CD4-positive, alpha-beta T cell treated with Interleukin-2 at 100 ng/mL for 4 hours (primary cell): ENCODE measurements at places on chromosomes 2 and 18.
A peak's percentile ranks its signal among the peaks of the same experiment; 100 is the strongest.

DNA sequence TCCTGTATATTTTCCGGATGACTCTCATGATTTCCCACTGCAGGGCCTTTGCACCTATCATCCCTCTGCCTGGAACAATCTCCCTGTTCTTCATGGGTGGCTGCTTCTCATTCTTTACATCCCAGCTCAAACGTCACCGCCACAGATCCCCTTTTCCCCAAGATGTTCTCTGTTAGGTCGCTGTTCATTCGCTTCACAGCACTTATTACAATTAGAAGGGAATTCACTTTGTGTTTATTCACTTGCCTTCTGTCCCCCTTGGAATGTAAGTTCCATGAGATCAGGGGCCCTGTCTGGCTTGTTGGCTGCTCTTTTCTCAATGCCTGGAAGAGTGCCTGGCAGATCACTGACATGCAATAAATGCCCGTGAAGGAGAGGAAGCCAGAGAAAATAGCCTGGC is 106.7 kb downstream of the FOXI3 start:
- no peak for DNase-seq

DNA sequence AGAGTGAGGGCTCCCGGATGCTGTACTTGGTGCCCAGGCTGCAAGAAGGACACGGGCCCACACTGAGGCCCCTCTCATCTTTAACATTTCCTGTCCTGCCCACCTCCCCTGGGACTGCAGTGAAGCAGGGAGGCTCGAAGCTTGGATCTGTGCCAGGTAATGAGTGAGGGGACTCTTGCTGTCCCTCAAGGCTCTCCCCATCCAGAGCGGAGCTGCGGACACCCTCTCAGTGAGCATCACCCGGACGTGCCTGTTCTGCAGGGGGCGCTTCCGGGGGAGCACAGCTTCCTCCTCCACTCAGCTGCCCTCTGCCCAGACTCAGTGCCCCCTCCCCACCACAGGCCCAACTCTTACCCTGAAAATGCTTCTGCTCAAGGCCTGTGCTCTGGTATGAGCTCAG is 150.0 kb upstream of the MYCN start:
- no peak for DNase-seq

DNA sequence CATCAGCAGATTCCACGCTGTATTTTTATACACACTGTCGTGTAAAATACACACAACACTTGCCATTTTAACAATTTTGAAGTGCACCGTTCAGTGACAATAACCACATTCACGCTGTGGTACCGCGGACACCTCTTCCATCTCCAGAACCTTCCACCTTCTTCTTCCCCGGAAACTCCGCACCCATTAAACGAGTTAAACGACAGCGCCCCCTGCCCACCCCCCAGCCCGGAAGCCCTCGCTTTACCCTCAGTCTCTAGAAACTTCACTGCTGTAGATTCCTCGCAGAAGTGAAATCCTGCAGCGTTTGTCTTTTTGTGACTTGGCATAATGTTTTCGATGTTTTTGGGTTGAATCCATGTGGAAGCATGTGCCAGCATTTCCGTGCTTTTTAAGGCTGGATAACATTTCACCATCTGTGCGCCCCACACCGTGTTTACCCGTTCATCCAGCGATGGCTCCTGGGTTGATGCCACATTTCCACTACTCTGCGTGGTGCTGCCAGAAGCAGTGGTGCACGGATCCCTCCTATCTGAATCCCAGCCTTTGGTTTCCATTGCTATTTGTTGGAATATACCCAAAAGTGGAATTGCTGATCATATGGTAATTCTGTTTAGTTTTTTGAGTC is 32.0 kb upstream of the TMEM18 start:
- DNase-seq, result no peak

DNA sequence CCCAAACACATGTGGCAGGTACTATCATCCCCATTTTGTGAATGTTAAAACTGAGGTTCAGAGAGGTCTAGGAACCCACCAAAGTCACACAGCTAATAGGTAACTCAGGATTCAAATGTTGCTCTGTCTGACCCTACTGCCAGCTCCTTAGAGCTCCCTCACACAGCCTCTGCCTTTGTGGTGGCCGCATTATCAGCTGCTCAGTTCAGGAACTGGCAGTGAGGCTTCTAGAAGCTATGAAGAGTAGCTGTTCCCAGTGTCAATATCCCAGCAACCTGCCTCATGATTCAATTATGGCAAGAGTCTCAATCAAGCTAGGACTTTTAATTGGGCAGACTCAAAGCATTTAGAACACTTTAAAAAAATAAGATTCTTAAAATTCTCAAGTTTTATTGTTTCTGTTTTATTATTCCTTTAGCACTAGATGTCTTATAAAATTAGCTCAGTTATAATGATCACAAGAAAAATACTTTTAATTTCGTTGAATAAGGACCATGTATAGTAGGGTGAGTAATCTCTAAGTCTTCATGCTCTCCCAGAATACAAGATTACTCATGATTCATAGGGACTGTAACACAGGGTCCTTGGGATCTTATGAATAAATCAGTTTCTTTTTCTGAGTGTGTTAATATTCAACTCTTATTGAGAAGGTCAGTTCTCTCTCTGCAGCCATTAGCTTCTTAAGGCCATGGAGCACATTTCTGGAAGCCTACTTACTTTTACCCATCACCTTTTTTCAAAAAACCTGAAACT is 342.7 kb downstream of the RND3 start:
- no peak for DNase-seq

- DNase-seq, result no peak
Measured at GRCh38 chr2:159272156-159272555, 14.3 kb downstream of the WDSUB1 start.

DNA sequence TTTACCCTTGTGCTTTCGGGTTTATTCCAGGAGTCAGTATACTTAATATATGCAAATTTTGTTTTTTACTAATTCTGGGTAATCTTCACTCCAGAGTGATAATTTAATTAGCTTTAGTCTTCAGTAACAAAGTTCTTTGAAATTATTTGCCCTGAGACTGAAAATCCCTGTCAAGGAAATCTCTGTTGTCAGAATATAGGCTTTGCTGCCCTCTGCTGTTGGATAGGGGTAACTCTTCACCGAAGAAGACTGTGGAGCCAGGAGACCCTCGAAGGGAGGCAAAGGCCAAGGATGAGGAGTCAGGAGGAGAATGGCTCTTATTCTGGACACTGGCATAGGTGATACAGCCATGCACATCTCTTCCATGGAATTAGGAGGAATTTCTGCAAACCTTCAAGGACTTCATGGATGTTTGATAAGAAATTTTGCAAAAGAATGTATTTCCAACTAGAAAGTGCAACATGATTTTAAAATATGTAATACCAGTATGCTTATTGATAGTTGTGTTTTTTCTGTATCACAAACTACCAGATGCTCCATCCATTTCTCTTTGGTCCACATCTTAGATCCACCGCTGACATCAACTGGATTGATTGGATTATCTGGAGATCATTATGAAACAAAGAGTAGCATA is 182.3 kb downstream of the RDH14 start:
- peak; percentile 18 for DNase-seq

DNA sequence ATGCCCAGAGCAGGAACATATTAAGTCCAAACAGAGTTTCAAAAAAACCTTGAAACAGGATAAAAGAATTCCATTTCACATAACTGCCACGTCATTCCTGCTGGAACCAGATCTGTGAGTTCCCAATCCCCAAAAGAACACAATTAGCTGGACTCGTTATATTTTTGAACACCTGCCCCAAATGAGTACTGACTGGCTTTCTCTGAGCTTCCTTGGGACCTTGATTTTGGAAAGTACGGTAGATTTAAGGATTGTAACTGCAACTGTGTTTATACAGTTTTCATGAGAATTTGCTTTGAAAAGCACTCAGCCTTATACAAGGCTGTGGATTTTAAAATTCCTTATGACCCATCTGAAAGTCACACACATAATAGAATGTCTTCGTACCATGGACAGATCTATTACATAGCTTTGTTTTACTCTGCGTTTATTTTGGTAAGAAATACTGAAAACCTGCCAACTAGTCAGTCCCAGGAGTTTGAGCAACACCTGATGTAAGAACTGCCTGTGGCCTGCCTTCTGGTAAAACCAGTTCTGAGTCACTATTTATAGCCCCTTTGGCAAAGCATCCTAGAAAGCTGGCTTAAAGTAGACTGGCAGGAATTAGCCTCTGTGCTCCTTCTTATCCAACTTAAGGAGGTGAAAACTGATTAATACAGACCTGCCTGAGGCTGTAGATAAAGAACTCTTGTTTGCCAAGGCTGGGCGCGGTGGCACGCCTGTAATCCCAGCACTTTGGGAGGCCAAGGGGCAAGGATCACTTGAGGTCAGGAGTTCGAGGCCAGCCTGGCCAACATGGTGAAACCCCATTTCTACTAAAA is 48.1 kb downstream of the MERTK start:
- no peak for DNase-seq

DNA sequence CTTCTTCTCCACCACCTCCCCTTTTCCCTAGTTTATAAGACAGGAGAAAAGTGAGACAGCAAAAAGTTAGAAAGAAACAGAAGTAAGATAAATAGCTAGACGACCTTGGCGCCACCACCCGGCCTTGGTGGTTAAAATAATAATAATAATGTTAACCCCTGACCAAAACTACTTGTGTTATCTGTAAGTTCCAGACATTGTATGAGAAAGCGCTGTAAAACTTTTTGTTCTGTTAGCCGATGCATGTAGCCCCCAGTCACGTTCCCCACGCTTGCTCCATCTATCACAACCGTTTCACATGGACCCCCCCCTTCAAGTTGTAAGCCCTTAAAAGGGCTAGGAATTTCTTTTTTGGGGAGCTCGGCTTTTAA is 1.5 kb upstream of the BUB1 start:
- no peak for DNase-seq

- no peak for DNase-seq
Measured at GRCh38 chr2:102064679-102065674, 73.2 kb downstream of the IL1R2 start.

- no peak for DNase-seq
Measured at GRCh38 chr2:2656115-2657011, 325.3 kb upstream of the MYT1L start.
